ENCODE measurements at places on chromosomes 6 and 20.

GRCh38 chr6:43399932-43400487, 27.3 kb upstream of the ABCC10 start:
- no peak for DNase-seq

- no peak for DNase-seq
Measured at GRCh38 chr20:25032065-25032477, 25.9 kb downstream of the ACSS1 start.

DNA sequence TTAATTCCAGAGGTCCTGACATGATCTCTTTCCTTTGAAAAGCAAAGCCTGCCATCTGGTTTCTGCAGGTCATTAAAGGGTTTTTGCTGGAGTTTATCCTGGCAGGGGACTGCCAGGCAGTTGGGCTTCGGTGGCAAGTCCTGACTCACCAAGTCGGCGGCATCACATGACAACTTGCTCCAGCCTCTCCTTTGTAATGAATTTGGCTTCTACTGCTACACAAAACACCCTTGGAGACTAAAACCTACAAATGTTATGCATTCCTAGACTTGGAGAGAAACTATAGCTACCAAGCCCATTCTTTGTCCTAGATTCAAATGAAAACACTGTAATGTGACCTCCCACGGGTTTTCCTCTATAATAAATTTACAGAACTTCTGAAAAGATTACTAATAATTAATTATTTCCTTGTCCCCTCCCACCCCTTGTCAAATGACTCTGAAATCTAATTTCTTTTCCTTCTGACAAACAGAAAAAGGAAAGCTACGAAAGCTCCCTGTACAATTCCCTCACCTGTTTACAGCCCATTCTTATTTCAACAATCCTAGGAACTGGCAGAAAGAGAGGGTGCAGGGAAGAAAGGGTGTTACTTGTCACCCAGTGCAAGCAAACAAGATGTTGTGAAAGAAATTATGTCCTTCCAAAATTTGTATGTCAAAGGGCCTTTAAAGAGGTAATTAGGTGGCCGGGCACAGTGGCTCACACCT, 62.9 kb downstream of the QRSL1 start:
- DNase-seq, result no peak

GRCh38 chr6:36660771-36661471, 17.6 kb upstream of the CDKN1A start:
- no peak for DNase-seq
